ENCODE measurements at places on chromosomes 16 and 17.

GRCh38 chr16:47834485-47835024 lies 321.2 kb downstream of the ABCC12 start:
- no peak for DNase-seq

- DNase-seq, result no peak
These were observed 719 bp downstream of the PMFBP1 start for GRCh38 chr16:72171236-72171635.

DNA sequence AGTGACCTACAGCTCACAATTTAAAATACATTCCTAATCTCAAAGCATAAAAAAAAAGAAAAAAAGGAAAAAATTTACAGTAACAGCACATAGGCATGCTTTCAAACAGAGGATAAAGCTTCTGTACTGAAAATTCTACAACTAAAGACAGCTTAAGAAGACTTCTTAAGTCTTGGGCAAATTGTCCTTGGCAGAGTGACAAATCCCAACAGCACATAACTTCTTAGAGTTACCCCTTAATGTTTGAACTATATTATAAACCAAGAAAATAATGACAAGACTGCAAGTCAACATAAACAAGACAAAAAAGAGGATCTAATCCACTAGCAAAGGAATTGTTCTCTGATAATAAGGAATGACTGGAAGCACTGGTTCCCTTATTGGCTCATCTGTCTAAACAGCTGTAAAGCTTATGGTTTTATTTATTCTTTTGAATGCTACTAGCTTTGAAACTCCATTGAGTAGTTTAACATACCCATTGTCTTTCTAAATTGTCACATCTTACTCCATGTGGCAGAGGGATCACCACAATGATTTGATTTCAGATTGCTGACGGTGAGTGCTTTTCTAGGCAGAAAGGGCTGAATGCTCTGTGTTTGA lies 1576.8 kb upstream of the GOT2 start:
- DNase-seq, result no peak

DNA sequence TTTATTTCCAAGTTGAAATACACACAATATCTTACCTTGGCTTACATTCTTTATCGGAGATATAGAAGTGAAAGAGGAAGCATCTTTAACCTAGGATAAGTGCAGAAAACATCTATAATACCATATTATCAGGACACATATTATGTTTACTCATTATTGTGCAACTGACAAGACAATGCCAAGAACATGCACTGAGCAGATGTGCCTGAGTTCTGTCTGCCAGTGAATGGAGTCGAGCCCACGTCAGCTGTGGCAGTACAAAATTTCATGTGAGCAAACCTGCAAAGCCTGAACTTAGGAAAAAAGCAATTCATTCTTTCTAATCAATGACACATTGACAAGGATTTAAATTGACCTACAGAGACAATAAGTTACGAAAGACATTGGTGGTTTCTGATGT lies 154.4 kb downstream of the AXIN2 start:
- no peak for DNase-seq

DNA sequence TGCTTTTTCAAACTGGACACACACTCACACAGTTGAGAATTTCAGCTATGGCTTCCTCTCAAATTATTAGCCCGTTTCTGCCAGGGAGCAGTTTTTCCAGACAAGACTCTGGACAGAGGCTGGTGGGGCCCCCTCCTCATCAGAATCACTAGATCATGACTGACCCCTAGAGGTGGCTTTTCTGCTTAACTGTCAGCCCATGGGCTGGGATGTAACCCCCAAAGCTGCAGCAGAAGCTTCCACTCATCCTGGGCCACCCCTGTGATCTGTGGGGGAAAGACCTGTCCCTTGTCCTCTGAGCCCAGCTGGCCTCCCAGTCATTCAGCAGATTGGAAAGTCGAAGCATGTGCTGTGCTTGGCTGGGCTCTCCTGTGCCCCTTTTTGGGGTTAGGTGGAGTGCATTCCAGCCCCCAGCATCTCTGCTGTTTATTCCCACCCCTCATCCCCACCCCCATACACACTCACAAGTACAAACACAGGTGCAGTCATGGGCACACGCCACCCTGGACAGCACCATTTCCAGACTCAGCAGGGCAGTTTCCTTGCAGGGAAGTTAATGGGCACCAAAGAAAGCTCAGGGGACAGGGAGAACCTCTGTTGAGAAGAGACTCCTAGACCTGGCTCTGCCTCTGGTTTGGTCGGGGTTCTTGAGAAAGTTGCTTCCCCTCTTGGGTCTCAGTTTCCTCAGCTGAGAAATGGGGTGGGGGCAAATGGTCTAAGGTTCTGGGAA lies 77.6 kb upstream of the RBL2 start:
- DNase-seq, result no peak

DNA sequence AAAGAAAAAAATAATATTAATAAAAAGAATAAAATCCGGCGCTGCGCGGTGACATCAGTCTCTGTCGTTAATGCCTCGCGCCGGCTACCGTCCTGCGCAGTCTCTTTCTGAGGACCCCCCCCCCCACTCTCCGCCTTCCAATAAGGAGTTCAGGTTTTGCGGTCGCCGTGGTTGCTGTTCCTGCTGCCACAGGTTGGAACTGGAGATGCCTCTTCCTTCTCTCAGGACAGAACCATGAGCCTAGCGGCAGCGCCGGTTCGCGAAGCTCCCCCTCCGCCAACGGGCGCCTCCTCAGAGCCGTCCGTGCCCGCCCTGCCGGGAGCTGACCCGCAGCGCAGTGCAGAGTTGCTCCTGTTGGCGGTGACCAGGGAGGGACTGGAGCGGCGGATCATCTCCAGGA lies 2093.4 kb downstream of the TP53TG3F start:
- no peak for DNase-seq

DNA sequence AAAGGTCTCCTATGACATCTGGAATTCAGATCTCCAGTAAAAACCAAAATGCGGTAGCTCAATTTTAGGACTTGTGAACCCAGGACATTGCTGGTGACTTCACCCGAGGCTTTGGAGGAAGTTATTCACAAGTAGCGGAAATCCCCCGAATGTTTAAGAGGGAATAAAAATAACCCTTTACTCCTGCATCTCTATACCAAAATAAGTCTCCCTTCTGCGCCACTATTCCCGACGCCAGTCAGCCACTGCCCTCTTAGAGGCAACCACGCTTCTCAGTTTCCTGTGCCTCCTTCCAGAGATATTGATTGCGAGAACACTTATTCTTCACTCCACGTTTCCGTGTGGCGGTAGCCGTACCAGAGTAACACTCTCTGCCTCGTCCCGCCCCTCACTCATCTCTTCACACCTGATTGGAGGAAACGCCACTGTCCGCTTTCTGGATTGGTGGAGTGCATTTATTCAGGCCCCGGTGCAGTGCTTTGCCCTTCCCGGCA lies 27.4 kb downstream of the EMP2 start:
- DNase-seq, result no peak

DNA sequence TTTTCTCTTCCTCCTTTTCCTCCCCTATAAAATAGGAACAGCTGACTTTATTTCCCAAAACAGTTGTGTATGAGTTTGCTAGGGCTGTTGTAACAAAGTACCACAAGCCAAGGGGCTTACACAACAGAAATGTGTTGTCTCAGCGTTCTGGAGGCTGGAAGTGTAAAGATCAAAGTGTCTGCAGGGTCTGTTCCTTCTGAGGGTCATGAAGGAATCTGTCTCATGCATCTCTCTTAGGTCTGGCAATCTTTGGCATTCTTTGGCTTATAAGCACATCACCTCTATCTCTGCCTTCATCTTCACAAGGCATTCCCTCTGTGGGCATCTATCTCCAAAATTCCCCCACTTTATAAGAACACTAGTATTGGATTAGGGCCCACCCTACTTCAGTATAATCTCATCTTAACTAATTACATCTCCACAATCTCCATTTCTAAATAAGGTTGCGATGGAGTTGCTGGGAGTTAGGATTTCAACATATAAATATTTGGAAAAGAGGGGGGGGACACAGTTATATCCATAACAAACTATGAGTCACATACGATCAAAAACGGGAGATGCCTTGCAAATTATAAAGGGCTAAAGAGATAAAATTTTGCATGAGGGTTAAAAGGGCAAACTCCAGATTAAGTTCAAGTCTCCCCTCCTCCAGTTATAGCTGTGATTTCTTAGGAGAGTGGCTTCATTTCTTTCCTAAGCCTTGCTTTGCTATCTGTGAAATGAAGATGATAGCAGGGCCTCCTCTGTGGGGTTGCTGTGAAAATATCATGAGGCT lies 109.7 kb downstream of the VAT1L start:
- DNase-seq, result no peak

DNA sequence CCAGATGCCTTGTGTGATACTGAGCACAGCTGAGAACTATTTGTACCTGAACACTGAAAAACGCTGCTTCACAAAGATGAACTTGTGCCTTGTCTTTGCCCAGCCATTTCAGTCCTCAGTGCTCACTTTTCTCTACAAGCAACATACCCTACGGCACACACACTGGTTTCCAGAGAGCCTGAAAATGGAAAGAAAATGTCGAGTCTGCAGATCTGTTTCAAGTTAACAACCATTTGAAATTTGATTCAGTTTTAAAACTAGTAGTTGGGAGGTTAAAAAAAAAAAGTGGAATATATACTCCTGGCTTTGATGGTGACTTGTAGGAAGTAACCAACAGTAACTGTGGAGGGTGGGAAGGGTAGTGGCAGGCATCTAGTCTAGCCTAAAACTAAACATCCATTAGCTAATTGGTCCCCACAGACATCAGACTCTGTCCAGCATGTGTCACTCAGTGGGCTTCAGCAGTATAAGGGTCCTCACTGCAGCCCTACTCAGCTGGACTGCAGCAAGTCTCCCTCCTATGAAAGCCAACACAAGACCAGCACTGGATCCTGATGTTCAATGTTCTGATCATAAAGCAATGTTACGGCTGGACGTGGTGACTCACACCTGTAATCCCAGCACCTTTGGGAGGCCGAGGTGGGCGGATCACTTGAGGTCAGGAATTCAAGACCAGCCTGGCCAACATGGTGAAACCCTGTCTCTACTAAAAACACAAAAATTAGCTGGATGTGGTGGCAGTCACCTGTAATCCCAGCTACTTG lies 27.1 kb downstream of the ERN1 start:
- DNase-seq, result no peak

GRCh38 chr17:63476854-63477479 lies at the start of gene ACE:
TSS of gene ACE (plus strand) at chr17:63477061. CDS start at chr17:63477095, 34 bp downstream.
- no peak for DNase-seq

DNA sequence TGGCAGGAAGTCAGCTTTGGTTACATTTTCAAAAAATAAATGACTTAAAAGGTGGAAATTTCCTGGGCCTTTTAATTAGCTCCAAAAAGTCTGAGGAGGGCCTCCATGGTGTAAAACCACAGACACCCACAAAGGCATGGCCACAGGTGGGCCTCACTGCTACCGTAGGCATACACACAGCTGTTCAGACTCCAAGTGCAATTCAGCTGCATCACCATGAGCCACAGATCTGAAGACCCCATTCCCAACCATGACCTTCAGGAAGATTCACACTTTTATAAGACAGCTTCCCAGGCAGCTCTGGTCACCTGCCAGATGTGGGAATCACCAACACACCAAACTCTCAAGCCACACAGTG lies 20.6 kb downstream of the CSNK2A2 start:
- DNase-seq, result no peak

- no peak for DNase-seq
These were observed 47.4 kb downstream of the CEP95 start for GRCh38 chr17:64554028-64554637.

DNA sequence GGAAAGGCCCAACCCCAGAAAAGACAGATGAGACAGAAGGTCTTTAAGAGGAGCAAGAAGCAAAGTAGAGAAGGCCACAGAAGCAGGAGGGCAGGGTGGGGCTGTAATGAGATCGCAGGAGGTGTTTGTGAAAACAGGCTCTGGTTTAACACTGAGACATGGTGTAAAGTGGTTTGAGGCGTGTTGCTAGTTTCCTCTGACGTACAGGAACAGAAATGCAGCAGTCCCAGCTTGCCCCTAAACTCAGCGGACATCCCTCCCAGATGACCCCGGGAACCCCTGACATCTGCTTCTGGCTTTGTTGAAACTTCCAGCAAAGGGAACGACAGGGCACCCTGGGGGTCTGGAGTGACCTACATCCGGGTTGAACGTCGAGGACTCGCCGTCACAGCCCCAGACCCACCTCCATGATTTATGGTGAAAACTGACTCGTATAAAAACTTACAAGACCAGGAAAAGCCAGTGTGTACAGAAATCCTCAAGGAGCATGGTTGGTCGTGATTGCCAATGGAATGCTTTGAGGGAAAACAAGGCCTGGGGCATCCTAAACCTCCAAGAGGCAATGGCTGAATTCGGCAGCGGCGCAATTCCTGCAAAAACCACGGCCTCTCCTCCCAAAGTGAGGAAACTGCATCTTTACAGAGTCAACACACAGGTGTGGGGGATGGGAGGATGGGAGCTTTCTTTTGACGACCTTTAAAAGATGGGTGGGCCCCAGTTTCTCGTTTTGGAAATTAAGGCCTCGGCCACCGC lies 25.8 kb downstream of the LITAF start:
- DNase-seq, result no peak

DNA sequence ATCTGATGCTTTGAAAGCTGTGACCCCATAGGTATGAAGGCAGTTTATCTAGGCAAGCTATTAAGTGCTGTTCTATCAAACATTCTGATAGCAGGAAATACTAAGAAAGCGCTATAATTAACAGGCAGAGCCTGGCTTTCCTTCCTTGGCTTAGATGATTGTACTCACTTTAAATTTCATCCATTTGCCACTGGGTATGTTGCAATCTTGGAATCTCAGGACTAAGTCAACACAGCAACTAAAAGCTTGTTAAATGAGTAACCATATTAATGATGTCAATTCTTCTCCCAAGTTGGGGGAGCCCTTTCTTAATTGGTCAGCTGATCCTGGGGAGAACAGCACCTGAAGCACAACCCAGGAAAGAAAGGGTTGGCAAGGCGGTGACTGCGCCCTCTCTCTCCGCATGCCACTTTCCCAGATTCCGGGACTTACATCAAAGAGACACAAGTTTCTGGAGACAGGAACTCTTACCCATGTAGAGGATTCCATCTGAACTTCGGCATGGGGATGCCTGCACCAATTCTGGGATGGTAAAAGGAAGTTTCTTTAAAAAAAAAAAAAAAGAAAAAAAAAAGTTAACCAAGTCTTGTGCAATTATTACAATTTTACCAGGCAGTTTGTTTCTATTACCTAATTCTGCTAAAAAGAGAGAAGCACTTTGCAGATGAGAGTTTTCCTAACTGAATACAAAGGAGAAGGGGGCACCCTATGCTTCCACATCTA lies 54.4 kb upstream of the ICAM2 start:
- no peak for DNase-seq

- no peak for DNase-seq
These were observed 110.8 kb upstream of the ZNF750 start for GRCh38 chr17:82950525-82951102.

DNA sequence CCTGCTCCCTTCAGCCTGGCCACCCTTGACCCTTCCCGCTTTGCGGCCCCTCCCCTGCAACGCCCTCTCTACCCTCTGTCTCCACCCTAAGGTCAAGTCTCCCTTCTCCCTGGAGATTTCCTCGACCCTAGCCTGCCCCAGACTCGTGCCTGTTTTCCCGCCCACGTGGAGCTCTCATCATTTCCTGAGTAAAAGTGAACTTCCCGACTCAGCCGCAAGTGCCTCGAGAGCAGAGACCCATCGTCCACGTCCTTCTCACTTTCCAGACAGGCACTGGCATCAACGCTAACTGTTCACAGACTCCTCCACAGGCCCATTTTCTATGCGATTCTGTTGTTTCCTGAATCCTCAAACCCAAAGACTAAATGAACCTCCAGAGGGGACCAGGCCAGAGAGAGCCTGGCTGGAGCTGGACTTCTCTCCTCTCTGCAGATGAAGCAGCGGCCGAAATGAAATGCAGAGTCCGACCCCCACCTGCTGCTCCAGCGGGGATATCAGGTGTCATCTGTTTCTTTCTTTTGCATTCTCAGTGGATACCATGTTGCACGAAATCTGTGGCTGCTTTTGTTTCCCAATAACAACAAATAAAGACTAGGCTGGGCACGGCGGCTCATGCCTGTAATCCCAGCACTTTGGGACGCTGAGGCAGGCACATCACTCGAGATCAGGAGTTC lies 52.5 kb downstream of the RTN4RL1 start:
- no peak for DNase-seq
